ENCODE measurements at places on chromosomes 13 and 19.

- DNase-seq, result no peak
These were observed 143.4 kb downstream of the SOX1 start for GRCh38 chr13:112210371-112210770.

- DNase-seq, result no peak
These were observed 51.0 kb upstream of the MBNL2 start for GRCh38 chr13:97171136-97171535.

GRCh38 chr13:82654861-82655855, 1227.1 kb downstream of the SLITRK1 start:
- no peak for DNase-seq

DNA sequence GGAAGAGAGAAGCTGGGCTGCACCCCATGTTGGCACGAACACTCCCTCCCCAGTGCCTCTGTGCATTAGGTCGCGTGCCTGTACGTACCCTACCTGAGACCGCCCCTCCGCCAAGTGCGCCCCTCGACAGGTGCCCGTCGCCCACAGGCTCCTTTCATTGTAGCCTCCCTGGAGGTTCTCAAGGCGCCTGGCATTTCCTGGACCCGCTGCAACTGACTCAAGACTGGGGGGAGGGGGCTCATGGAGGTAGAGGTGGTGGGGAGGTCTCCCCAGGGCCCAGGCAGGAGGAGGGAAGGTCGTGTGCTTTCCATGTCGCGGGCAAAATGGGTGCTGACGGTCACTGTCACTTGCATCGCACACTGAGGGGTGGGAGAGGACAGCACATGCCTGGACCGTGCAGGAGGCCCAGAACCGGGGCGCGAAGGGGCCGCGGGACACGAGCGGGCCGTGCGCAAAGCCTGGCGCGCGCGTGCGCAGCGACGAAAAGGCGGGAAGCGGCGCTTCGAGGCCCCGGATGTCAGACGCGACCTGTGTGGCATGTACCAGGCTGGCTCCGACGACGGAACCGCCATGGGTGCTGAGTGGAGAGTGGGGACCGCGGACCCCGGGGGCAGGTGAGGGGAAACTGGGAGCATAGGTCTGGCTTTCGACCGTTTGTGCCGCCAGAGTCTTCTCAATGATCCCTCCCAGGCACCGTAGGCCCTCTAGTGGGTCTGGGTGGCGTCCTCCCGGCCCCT, 16.5 kb downstream of the NFIX start:
- DNase-seq, result no peak

GRCh38 chr19:52492994-52493470, 34.4 kb upstream of the ZNF808 start:
- no peak for DNase-seq

DNA sequence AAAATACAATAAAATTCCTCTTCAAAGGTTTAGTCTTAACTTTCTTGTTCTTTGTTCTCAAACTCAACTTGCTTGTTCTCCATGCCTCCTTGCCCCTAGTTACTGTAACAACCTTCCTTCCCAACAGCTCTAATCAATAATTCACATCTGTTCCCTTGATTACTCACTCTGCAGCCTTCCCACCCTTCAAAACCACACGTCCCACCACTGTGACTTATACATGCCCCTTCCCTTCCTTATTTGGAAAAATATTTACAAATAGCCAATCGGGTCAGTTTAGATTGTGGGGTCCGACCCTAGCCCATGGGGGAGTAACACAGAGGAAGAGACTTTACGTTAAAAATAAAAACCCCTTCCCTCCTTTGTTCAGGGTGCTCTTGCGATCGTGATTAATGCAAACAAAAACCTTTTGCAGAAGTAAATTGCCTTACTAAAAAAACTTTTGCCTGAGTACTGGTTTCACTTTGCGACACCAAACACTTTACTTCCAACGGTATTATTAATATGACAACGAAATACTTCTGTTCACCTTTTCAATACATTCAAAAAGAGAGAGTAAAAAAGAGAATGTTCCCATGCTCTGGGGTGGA, 512 bp upstream of the ZNF93 start:
- DNase-seq, result no peak

GRCh38 chr13:73754727-73755292, 379.4 kb downstream of the KLF12 start:
- peak; percentile 45 for DNase-seq

GRCh38 chr13:74732736-74733385, 598.7 kb upstream of the KLF12 start:
- no peak for DNase-seq

GRCh38 chr19:6480848-6481415, 655 bp downstream of the DENND1C start:
- DNase-seq, result no peak

GRCh38 chr19:31355665-31356289, 6.5 kb upstream of the TSHZ3 start:
- DNase-seq, result no peak

GRCh38 chr13:70370924-70371323, 262.7 kb upstream of the KLHL1 start:
- no peak for DNase-seq

GRCh38 chr19:40388481-40388880, 1.5 kb downstream of the HIPK4 start:
- DNase-seq, result no peak

DNA sequence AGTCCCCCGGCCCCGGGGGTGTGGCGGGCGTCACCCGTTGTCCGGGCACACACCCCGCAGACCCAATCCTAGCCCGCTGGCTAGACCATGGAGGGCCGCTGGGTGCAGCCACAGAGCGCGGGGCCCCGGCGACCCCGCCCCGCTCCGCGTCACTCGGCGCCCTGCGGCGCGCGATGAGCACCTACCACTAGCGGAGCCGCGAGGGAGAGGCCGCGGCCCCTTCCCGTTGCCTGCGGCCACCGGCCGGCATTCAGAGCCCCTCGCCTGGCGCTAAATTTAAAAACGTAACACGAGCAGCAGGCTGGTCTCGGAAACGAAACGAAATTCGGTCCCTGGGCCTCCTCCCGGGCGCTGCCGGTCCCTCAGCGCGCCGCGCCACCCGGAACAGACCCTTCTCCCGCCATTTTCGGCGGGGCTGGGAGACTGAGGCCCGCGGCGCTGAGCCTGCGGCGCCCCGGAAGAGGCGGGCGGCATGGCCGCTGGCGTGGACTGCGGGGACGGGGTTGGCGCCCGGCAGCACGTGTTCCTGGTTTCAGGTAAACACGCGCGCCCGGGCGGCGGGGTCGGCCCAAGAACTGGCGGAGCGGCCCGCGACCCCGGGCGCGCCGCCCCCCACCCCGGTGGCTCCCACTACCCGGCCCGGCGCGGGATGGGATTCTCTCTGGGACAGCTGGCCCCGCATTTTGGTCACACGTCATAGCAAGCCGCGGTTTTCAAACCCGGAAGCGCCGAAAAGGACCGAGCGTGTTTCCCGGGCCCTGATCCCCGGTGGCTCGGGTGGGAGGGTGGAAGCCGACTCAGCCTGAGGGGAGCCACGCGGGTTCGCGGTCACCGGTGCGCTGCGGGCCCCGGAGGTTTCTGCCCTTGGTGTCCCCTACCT, at the start of gene RNASEH2B:
Gene RNASEH2B (plus strand): TSS at position 187 of the 880 bp plus-strand sequence. CDS start 286 bp downstream, at position 473.
- peak; percentile 79 for DNase-seq

DNA sequence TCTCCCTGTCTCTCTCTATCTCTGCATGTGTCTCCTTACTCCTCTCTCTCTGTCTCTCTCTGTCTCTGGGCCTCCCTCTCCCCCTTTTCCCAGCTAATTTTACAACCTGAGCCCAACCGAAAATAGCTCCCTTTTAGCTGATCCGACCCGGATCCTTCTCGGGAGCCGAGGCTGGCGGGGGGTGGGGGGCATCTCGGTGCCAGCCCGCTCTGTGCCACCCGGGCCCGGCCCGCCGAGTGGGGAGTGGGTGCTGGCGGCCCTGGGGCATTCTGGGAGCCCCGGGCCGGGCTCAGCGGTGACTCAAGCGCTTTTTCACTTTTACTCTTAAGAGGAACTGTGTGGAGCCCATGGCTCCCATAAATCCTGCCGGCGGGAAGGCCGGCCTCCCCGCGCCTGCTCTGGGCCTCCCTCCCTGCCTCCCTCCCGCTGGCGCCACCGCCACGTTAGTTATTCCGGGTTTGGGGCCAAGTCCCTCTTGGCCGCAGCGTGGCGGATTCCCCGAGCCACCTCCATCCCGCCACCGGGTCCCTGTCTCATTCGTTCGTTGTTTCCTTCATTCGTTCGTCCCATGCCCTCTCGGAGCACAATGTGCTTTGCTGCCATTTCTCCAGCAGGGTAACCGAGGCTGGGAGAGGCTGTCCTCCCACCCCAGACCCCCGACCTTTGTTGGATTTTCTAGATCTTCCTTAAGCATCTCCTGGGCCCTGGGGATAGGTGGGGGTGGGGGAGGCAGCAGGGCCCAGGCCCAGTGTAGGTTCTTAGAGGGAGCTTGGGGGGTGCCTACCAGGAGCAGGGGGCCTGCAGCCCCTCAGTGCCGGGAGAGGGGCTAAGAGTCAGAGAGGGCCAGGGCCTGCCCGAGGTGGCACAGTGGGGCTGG, 3.2 kb downstream of the NFIC start:
- no peak for DNase-seq

GRCh38 chr13:35502456-35502855, 26.0 kb upstream of the MAB21L1 start:
- no peak for DNase-seq

All from CD4-positive, alpha-beta memory T cell (primary cell).